ENCODE measurements at places on chromosomes 7 and 10.

DNA sequence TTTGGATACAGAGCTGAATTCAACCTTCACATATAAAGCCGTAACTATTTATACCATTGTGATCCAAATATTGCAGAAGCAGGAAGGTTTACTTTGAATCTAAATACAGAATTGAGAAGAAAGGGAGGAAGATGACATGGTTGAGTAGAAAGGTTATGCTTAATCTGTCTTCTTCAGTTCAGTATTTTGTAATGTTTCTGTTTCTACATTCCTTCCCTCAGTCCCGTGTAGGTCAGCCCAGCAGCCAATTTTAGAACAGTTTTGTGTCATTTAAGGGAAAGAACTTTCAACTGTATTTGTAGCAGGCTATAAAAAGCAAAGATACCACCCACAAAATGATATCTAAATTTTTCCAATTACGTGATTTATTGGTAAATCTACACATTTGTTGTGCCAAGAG lies 97.4 kb downstream of the CPED1 start:
- DNase-seq: no peak

- no peak for DNase-seq
Observed at GRCh38 chr10:31467791-31468535, 148.9 kb downstream of the ZEB1 start.

DNA sequence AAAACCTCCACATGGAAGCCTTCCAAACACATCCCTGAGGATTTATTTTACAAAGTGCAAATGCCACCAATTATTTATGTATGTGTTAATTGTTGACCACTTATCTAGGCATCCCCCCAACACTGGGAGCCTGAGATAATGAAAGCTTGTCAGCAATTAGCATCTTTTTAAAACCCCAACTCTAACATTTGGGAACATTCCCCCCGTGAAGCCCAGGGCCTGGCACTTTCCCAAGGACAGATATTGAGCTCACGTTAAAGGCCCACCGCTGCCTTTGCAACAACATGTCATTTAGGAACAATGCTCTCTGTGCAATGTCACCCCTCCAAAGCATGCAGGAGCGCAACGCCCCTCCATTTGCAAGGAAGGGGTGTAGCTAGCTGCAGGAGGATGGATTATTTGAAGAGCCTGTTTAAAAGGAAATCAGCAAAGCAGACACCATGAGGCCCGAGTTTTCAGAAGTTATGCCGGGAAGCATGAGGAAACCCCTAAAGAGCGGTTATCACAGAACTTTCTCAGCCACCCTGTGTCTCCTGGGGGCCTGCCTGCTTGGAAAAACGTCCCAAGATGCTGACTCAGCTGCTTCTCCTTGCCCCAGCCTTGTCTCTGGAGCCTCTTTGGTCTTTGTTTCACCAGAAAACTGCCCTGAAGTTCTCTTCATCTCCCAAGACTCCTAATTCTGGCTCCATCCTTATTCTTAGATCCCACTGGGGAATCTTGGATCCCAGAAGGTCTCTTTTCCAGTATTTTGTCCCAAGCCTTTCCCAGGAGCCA lies 444.1 kb downstream of the GRID1 start:
- DNase-seq: no peak

- no peak for DNase-seq
Observed at GRCh38 chr7:28116041-28116440, 64.6 kb downstream of the JAZF1 start.

DNA sequence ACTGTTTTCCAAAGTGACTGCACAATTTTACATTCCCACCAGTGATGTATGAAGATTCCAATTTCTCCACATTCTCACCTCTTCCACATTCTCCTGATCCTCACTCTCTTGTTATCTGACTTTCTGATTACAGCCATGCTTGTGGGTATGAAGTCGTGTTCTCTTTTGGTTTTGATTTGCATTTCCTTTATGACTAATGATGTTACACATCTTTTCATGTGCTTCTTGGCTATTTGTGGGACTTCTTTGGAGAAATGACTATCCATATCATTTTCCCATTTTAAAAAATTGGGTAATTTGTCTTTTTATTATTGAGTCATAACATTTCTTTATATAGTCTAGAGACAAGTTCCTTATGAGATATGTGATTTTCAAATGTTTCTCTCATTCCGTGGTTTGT lies 10.5 kb upstream of the GIMAP8 start:
- DNase-seq: no peak

DNA sequence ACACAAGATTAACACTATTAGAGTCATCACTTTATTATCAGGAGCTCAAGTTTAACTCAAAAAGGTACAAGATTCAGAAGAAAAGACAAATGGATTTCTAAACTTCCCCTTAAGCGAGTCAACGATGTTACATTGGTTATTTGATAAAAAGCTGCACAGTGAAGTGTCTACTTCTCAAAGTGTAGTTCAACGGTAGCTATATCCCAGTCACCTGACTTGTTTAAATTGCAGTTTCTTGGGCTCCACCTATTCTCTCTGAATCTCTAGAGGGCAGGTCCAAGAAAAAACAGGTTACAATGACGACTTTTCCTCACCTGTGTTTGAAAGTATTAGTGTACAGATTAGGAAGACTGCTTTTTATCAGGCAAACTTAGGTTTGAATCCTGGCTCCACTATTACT lies 16.6 kb downstream of the MINDY3 start:
- DNase-seq: no peak

GRCh38 chr10:119762035-119762434 lies 36.2 kb downstream of the INPP5F start:
- DNase-seq: no peak

DNA sequence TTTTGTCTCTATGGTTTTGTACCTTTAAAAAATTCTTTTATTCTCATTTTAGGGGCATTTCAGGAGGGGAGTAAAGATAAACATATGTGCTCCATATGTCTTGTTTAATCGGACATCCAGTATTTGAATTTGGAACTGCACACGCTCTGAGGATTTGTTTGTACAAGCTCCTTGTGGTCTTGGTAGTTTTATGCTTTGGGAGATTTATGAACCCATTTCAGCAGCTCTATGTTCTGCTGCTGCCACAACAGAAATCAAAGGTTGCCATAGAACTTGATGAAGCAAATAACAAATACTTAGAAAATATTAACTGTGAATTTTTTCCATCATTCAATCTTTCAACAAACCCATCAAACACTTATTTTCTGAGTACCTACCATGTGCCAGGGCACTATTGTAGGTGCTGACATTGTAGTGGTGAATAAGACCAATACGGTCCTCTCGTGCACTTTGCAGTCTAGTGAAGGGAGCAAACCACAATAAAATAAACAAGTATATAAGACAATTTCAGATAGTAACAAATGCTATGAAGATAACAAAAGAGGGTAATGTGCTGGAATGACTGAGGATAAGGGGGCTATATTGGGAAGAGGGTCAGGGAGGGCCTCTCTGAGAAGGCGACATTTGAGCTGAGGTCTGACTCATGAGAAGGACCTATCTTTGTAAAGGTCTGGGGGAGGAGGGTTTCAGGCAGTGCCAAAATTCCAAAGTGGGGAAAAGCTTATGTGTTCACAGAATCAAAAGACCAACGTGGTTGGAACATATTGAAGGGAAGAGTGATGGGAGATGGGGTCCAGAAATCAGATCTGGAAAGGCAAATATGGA lies 30.4 kb downstream of the MYPN start:
- DNase-seq: no peak

- DNase-seq: peak; percentile 43
Observed at GRCh38 chr10:32256613-32257437, 90.1 kb downstream of the EPC1 start.

GRCh38 chr7:130154501-130155317 lies 50.5 kb downstream of the TMEM209 start:
- DNase-seq: no peak

GRCh38 chr10:111856631-111857030 lies 326.9 kb downstream of the GPAM start:
- DNase-seq: no peak

DNA sequence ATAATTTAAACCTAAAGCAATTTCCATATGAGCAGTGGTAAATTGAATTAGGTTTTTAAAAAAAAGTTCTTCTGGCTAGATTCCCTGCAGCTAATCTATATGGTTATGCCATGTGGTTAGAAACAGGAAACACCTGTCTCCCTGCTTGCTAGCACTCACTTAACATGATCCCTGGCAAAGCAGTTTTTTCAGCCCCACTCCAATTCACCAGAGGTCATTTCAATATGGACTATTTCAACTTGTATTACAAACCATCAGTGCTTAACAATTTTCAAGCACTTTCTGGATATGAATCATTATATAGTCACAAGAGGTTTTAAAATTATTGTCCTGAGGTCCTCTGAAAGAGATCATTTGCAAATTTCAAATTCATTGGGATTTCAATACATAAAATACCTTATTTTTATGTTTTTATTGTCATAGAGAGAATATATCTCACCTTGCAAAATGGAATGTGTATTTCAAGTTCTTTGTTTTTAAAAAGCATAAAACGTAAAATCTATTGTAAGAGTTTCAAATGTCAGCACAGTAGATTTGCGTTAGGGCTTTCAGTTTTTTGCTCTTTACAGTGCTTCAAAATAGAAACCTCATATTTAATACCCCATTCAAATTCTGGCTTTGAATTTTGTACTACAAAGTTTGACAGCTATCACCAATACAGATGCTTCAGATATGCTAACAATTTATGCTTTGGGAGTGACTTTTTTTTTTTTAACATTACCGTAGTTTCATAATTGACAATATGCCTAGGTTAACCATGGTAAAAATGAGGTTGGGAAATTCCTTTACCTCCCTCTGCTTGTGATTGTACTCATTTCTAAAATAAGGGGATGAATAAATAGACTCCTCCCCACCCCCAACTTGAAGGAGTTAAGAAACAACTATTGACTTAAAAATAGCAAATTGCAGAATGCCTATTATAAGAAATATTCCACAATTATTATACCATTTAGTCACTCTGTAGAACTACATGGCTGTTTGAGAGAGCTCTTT lies 117.5 kb upstream of the HGF start:
- DNase-seq: no peak

DNA sequence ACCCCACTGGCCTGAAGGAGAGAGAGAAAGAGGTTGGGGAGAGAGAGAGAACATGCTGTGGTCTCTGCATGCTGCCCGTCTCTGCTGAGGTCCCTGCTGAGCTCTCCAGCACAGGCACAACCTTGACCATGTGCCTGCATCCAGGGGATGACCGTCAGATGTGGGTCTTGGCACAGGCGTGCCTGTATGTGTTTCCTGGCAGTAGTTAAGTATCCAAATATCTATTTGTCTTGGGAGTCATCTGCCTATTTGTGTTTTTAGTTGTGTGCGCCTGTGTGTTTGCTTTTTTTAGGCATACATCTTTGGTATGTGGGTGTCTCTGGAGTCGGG lies 1.9 kb upstream of the UNC5B start:
- no peak for DNase-seq

GRCh38 chr10:130357226-130357625 lies 221.0 kb downstream of the GLRX3 start:
- DNase-seq: no peak

- DNase-seq: no peak
Observed at GRCh38 chr7:29342761-29343160, 148.2 kb downstream of the CHN2 start.

DNA sequence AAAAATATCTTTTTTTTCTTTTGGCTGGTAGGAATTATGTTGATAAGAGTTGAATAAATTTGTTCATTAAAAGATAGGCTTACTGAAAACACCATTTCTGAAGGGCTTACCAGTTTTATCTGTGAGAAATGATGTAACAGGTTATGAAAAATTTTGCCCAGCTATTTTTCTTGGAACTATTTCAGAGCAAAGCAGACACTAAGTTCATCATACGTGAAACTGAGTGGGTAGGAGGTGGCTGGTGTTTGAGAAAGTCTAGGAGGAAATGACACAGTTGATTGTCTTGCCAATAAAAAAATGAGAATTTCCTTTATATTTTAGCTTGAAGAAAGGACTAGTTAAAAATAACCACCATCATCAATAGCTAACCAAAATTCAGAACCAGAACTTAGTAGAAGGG lies 6.2 kb upstream of the MRC1 start:
- DNase-seq: no peak

DNA sequence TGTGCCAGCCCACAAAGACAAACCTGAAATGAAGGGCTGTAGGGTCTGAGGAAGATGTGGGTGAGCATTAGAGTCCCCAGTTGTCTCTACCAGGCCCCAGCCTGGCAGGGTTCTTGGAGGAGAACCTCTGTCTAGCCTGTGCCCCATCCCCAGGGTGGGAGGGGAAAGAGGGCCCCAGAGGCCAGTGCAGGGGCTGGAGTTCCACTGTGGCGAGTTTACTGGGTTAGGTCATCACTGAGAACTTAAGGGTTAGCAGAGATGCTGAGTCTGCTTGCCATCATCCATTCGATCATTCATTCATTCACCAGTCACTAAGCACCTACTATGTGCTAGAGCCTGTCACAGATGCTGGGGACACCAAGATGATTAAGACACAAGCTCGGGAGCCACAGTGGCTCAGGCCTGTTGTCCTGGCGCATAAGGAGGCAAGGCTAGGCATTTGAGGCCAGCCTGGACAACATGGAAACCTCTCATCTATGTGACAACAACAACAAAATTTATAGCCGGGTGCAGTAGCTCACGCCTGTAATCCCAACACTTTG lies 2.6 kb downstream of the ANKRD2 start:
- no peak for DNase-seq

- DNase-seq: no peak
Observed at GRCh38 chr7:134246347-134246746, 70.4 kb downstream of the SLC35B4 start.

GRCh38 chr7:45140827-45141226 lies 16.8 kb upstream of the RAMP3 start:
- DNase-seq: no peak

DNA sequence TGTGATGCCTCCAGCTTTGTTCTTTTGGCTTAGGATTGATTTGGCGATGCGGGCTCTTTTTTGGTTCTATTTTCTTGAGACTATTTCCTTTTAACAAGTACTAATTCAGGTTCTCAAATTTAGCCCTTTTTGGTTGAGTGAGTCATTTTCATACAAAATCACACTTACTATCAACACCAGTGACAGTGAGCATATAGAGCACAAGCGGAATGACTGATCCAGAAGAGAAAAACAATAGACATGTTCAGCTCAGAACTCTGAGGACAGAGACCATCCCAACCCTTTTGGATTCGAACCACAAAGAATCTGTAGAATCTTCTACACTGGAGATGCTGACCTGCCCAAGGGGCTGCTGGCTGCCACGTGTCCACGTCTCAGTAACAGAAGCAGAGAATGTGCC lies 56.4 kb upstream of the INSYN2A start:
- DNase-seq: no peak

GRCh38 chr10:69801434-69802315 lies at the start of gene COL13A1:
COL13A1 (plus strand) TSS chr10:69801906; CDS start chr10:69802424, 518 bp downstream.
- no peak for DNase-seq

GRCh38 chr7:142581341-142581740 lies 167.9 kb upstream of the PRSS1 start:
- no peak for DNase-seq

DNA sequence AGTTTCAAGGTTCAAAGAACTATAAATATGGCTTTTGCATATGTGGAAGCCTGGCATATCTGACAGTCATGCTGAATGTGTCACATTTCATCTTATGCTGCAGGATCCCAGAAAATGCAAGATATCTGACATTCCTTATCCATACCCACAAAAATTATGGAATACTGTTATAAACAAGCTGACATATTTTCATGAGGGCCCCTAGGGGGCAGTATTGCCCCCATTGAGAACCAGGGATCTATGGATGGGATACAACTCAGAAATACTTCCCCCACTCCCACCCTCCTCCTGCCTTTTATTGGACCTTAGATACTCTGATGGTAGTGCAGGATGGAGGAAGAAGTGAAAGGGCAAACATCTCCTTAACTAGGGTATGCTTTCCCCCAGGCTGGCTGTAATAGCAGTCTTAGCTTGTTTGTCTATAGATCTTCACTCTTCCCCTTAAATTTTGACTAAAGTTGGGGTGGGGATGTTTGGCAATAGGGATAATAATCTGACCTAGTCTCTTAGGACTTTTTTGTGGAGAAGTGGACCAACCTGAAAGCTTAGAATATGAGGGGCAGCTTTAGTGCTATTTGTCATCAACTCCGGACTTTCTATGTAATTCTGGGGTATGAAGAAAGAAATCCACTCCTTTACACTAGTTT lies 3.5 kb upstream of the GNGT1 start:
- no peak for DNase-seq
